Hypothalamus (tissue), 51 donors: ENCODE measurements at places on chromosomes 1 and 21.

- no peak for DNase-seq
Measured at GRCh38 chr1:95094923-95095322, 22.2 kb upstream of the ALG14 start.

DNA sequence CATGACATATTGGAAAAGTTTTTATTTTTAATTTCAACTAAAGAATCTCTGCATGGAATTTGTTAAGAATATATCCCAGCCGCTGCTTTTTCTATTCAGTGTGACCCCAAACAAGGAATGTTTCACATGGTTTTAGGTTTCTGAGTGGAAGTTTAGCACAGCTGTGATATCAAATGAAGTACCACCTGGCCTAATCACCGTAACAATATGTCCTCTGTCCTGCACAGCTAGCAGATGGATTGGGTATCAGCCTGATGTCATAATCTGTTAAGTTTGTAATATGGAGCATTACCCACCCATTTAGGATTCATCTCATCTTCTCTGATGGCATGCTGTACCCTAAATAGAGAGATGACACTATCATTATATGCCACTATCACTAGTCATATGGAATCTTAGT is 963.7 kb upstream of the ADGRL2 start:
- no peak for DNase-seq

GRCh38 chr1:241642593-241642944 is 2.4 kb upstream of the CHML start:
- DNase-seq, result no peak

- no peak for DNase-seq
Measured at GRCh38 chr1:225453797-225454648, 26.2 kb upstream of the LBR start.

DNA sequence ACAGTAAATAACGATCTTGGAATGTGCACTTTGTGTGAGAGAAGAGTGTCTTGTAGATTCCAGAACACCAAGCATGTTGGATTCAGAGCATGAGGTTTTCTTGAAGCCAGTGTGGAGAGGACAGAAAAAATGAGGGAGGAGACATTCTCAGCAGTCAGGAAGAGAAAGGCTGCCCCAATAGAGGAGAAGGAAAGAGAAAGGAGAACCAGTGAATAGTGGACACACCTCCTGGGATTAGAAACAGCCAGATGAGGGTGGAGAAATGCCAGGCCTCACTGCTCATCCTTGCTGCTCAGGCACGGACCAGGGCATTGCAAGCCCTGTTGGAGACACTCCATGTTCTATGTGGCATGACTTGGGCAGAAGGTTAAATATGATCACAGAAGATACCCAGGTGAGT is 69.0 kb upstream of the KAZN start:
- no peak for DNase-seq

GRCh38 chr21:27333096-27333495 is 366.2 kb upstream of the ADAMTS5 start:
- no peak for DNase-seq

- DNase-seq, result no peak
Measured at GRCh38 chr1:238589843-238590435, 699.2 kb upstream of the ZP4 start.

GRCh38 chr21:40471103-40471502 is 375.9 kb downstream of the DSCAM start:
- DNase-seq, result no peak

- DNase-seq, result no peak
Measured at GRCh38 chr21:35819134-35819533, 241.2 kb downstream of the SETD4 start.

DNA sequence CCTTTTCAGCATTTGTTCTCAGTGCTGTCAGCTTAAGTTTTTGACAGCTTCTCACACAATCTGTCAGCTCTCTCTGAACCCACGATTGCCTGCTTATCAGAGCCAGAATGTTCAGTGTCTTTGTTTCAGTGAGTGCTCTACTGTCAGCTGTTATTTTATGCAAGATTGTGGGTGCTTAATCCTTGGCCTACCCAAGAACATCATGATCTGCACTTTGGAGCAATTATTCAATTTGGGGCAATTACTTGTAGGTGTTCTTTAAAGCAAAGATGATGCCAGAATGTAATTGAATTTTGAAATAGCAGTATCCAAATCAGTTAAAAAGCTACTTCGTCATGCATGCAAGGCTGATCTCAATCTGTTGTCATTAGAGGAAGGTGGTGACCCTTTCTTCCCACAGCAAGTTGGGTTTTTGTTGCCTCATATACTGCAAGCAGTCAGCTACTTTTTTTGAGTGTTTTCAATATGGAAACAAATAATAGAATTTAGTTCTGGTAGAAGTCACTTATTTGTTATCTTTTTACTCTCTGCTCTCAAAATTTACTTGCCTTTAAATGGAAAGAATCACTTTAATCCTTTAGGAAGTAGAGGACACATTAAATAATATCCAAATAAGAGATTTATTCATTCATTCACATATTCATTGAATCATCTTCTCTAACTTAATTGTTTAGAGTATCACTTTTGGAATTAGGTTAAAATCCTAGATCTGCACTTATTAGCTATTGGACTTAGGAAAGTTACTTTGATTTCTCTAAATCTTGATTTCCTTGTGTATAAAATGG is 253.5 kb upstream of the CACYBP start:
- DNase-seq, result no peak

GRCh38 chr21:44548381-44548780 is 2.9 kb downstream of the KRTAP10-2 start:
- no peak for DNase-seq

GRCh38 chr1:109806733-109807400 is 43.1 kb upstream of the EPS8L3 start:
- no peak for DNase-seq

GRCh38 chr1:41954533-41954944 is 35.8 kb upstream of the HIVEP3 start:
- no peak for DNase-seq

DNA sequence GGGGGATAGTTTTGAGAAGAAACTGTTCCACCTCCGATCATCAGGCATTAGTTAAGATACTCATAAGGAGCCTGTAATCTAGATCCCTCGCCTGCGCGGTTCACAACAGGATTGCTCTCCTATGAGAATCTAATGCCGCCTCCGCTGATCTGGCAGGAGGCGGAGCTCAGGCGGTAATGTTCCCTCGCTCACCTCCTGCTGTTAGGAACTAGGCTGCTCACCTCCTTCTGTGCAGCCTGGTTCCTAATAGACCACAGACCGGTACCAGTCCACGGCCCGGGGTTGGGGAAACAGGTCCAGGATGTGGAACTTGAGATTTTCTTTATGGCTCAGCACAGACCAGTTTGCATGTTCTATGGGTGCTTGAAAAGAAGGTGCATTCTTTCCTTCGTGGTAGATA is 27.2 kb upstream of the FAM3B start:
- no peak for DNase-seq

DNA sequence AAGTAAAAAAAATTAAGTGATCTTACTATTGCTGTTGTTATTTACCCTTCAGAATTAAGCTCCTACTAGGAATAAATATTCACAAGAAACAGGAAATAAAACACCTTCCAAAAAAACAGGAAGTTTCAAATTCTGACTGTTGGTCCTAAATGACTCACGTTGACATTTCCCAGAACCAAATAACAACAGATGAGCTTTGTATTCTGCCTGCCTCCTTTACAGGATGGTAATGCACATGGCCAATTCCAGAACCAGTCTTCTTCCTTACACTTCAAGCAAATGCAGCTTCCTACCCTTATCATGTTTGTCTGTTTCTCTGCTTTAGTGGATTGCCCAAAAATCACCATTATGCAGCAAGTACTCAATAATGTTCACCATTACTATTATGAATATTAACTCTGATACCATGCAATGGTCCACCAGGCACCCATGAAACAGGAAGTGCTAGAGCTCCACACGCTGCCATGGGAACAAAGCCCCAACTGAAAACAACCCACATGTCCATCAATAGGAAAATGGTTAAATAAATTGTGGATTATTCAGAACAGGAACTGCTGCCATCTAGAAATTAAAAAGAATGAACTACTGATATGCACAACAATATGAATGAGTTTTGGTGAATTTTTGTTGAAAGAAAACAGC is 8.9 kb downstream of the CASP9 start:
- no peak for DNase-seq

DNA sequence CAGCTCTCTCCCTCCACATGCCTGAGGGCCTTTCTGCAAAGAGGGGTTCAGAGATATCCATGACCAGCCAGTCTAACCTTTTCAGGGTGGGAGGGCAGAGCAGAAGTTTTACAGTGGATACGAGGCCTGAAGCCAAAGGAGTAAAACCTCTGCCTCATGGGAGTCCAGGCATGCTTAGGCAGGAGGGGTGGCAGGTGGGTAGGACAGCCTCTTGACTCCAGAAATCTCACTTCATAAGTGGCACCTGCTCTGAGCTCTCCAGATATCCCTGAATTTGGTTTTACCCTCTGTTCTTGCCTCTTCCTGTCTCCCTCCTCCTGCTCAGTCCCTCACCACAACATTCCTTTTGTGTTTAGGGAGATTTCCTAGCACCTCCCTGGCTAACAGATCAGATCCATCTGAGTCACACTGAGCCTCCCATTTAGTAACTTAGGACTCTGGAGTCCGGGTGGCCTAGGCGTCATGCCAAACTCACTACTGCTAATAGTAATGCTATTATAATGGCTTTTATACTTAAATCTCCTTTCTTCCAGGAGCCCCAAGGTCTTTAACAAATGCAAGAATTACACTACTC is 201.0 kb downstream of the HS2ST1 start:
- no peak for DNase-seq

DNA sequence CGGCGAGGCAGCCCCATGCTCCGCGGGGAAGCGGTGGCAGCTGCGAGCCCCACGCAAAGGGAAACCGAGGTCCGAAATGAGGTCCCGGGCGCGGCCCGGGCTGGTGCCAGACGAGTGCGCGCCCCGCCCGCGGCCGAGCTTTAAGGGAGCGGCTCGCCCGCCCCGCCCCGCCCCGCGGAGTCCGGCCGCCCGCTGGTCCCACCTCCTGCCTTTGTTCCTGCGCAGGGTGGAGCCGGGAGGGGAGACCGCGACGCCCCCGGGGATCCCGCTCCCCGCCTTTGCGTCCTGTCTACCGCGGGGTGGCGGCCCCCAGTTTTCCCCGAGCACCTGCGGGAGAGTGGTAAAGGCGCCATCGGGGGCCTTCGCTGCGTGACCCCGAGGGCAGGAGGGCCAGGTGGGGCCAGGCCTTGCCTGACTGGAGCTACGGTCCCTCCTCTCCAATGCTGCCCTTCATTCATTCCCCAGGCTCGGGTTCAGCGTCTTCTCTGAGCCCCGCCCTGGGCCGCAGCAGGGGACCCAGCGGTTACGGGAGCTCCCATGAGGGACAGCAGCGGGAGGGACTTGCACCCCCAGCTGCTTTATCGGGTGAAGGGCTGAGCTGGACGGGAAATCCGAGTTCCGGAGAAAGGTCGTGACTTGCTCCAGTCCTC is at the start of gene HES2:
Gene HES2 (minus strand): TSS at position 116 of the 650 bp plus-strand sequence. CDS start 99 bp downstream, at position 17.
- no peak for DNase-seq

DNA sequence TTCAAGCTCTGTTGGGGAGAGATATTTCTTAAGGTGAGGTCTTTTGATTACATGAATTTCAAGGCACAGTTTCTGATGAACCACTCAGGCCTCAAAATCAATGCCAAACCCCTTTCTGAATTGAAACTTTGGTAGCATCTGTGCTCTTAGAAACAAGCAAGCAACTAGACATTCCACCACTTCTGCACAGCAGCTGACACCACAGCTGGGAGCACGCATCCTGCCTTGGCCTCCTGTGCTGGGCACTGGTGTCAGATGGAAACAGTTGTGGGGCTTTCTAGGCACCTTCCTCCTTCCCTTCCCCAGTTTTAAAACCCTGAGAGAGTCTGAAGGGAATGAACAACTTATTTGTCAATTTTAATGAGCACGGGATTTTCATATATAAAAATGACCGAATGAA is 360.2 kb downstream of the ADGRL2 start:
- DNase-seq, result no peak

- DNase-seq, result no peak
Measured at GRCh38 chr21:17930093-17930492, 110.9 kb upstream of the C21orf91 start.

DNA sequence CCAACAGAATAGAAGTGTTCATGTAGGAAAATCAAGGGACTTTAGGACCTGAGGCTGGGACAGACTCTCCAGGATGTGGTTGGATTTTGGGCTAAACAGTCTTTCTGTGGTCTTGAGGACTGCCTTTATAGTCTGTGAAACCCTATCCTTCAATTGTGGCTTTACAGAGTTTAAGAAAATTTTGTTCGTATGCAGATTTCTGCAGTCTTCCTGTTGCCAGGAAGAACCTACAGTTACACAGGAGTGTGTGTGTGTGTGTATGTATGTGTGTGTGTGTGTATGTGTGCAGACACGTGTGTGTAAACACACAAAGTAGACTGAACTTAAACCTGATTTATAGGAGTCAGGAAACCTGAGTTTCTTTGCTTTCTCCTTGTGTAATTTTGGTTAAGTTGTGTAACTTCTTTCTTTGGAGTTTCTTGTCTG is 22.8 kb downstream of the NEK7 start:
- DNase-seq, result no peak

DNA sequence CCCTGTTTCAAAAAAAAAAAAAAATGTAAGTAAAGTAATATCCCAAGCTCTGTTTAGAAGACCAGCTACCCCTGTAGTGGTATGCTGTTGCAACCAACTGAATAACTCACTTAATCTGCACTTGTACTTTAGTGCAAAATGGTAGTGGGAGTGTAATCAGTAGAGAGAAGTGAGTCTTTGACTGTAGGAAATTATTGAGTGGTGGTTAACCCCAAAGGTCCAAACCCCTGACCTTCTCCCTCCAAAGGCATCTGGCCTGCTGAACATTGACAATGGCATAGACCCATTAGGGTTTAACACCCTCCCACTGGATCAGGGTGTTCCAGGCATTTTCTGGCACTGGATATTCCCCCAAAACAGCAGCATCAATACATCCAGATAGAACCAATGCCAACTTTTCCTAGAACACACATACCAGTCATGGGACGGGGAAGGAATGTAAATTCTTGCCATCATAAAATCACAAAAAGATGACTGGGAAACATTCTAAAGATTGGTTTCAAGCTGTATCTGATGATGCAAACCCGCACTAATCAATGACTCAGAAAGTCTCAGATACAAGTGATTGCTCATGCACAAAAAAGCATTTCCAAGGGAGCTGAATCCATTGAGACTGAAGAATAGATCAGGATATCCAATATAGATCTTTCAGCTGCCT is 110.3 kb downstream of the MRPL39 start:
- DNase-seq, result no peak

- no peak for DNase-seq
Measured at GRCh38 chr1:230003409-230003808, 63.6 kb upstream of the GALNT2 start.

- DNase-seq, result no peak
Measured at GRCh38 chr1:67441183-67441582, 11.0 kb upstream of the SERBP1 start.

GRCh38 chr1:29380532-29380931 is 144.2 kb downstream of the PTPRU start:
- DNase-seq, result no peak

- no peak for DNase-seq
Measured at GRCh38 chr1:64574301-64574700, 104.4 kb downstream of the CACHD1 start.

DNA sequence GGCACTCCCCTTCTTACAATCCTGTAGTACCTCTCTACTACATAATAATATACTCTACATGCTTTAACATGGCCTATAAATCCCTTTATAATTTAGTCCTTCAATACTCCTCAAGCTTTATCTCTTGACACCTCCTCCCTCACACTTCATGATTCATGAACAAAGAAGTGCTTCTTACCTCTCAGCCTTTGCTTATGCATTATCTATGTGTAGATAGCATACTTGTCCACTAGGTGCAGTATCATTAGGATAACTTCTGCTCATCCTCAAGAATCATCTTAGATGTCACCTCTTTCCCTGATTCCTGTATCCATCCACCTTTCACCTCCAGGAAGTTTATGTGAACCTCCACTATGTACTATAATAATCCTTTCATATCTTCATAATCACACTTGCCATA is 74.4 kb downstream of the COL24A1 start:
- DNase-seq, result no peak
